ENCODE measurements at places on chromosomes 16 and 17.

- no peak for DNase-seq
Measured at GRCh38 chr17:1733759-1734158, 8.9 kb upstream of the SERPINF2 start.

DNA sequence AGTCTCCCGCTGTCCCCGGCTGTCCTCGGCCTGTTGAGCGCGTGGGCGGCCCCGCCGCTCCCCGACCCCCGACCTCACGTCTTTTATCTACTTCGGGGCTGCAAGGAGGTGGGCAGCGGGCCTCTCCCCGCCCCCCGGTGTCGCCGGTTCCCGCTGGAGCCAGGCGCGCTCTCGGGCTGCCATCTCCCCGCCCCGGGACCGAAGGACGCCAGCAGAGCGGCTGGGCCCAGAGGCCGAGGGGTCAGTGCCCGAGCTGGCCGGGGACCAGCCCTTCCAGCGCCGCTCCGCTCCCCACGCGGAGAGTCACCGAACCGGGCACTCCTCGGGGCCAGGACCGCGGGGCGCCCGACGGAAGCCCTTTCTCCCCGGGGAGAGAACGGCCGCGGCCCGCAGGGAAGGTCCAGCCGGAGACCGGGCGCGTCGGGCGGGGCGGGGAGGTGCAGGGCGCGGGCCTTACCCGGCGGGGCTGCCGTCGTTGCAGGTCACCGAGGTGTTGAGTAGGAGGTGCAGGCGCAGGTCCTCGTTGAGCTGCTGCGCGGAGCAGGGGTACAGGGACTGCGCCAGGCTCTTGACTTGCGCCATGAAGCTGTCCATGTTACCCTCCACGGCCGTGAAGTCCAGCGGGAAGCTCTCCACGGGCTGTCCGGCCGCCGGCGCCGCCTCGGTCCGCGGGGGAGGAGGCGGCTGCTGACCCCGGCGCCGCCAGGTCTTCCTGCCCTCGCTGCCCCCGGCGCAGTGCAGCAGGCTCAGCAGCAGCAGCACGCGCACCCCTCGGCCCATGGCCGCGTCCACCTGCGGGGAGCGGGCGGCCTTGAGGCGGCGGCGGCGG, 643 bp downstream of the NOTUM start:
- DNase-seq, result no peak

DNA sequence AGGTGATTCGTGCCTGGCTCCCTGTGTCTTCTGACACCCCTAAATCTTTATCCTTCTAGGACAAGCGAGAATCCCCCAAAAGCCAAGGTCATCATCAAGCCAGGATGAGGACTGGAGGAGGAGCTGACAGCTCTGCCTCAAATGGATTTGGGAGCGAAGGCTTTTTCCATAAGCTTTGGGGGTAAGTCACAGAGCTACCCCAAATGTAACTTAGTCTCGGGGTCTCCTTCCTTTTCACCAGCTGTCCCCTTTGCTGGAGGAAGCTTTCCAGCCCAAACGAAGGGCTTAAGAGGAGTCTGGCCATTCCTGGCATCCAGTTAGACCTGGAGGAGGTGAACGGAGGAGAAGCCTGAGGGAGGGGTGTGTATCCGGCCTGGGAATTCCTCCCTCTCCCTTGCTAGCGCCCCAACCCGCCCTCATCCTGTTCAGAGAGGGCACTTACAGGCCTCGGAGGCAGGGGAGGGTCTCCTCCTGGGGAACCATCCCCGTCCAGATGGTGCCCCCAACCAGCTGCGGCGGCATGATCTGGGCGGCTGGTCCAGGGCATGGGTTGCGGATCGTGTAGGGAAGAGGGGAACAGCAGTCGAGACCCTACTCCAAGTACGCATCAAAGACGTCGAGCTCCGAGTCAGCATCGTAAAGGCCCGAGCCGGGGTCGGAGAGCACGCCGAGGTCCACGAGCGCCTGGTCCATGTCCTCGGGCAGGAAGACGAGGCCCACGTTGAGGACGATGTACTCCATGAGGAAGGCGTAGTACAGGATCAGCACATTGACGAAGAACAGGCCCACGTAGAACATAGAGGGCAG, 938 bp downstream of the DEXI start:
- DNase-seq, result no peak

GRCh38 chr16:86806838-86807351, 228.5 kb downstream of the FOXL1 start:
- DNase-seq, result no peak

DNA sequence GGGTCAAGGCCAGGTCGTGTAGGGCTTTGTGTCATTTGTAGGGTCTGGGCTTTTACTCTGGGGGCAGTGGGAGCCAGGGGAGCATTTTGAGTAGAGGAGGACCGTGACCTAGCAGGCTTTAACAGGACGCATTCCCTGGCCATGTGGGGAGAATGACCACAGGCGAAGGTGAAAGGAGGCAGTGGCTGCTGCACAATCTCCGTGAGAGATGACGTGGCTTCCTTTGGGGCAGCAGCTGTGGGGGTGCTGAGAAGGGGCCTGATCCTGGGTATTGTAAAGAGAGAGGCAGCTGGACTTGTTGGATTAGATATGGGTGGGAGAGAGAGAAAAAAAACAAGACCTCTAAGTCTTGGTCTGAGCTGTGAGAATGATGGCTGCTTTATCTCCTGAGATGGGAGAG, 46.0 kb downstream of the KATNIP start:
- DNase-seq, result no peak

DNA sequence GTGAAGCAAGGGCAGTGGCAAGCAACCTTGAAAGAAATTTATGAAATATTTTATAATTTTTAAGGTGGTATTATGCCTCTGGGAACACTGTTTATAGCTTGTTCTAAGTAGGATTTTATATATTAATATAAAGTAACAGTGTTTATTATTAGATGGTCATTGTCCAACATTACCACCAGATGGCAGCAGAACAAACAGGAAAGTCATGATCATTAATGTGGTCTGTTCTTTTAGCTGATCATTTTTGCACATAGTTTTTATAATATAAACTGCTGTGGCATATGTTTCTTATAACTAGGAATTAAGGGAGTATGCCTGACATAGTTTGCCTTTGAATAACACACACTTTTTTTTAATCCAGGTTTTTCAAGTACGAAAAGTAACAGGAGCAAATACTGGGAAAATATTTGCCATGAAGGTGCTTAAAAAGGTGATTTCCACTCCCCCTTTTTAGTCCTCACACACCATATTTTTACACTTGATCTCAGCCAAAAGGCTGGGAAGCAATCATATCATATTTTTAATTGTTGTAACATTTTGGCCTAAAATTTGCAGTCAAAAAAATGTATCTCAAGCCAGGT, 21.4 kb downstream of the RPS6KB1 start:
- no peak for DNase-seq

GRCh38 chr16:54930005-54930868, at the start of gene IRX5:
Gene IRX5, plus strand, starts transcription at chr16:54930865. Its CDS starts 334 bp downstream, at chr16:54931199.
- DNase-seq, result no peak

DNA sequence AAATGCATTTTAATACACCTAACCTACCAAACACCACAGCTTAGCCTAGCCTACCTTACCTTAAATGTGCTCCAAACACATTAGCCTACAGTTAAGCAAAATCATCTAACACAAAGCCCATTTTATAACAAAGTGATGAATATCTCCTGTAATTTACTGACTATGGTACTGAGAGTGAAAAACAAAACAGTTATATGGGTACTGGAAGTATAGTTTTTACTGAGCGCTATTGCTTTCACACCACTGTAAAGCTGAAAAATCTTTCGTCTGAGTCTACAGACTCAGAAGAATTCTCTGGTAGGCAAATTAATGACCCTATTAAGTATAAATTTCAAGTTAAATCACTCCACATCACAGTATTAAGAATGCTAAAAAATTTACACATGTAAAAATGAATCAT, 3.5 kb downstream of the GRB2 start:
- DNase-seq, result no peak

GRCh38 chr17:61816538-61816937, 46.8 kb downstream of the BRIP1 start:
- no peak for DNase-seq

DNA sequence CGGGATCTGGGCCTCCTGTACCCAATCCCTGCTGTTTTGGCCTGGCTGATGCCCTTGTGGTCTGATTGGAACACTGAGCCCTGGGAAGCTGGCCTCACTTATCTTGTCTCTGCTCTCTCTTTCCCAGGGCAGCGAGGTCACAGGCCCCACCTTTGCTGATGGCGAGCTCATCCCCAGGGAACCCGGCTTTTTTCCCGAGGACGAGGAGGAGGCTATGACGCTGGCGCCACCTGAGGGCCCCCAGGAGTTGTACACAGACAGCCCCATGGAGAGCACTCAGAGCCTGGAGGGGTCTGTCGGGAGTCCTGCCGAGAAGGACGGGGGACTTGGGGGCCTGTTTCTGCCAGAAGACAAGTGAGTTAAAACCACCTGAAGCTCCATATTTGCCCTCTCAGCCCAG, 126.0 kb downstream of the RAB11FIP4 start:
- DNase-seq, result no peak

- no peak for DNase-seq
Measured at GRCh38 chr17:8451933-8452614, 16.4 kb downstream of the NDEL1 start.

DNA sequence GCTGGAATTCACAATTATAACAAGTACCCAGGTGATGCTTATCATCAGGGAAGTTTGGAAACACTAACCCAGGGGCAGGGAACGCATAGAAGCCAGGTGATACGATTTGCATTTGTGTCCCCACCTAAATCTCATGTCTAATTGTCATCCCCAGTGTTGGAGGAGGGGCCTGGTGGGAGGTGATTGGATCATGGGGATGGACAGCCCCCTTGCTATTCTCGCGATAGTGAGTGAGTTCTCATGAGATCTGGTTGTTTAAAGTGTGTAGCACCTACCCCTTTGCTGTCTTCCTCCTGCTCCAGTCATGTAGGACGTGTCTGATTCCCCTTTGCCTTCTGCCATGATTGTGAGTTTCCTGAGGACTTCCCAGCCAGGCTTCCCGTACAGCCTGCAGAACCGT, 276.3 kb downstream of the UTP18 start:
- DNase-seq, result no peak

- no peak for DNase-seq
Measured at GRCh38 chr16:10992112-10992511, 47.7 kb downstream of the CLEC16A start.

GRCh38 chr16:14445937-14446715, 183.9 kb downstream of the PARN start:
- DNase-seq, result no peak

- DNase-seq, result no peak
Measured at GRCh38 chr17:58320570-58321323, 7.8 kb downstream of the TSPOAP1 start.

DNA sequence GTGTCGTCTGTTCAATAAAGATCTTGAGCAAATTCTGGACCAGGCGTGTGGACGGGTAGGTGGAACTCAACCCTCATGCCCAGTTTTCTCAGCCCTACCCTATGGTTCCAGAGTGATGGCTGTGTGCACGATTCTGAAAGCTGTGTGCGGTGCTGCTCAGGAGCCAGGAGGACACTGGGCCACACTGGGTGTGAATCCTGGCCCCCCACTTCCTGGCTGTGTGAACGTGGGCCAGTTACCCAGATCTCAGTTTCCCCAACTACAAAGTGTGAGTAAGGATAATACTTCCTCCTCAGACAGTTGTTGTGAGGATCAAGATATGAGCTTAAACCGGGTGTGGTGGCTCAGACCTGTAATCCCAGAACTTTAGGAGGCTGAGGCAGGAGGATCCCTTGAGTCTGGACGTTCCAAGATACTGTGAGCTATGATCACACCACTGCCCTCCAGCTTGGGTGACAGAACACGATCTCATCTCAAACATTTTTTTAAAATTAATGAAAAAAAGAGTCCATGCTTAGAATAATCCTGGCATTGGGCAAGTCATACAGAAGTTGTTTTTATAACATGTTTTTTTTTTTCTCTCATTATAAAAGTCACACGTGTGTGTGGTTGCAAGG, 14.7 kb upstream of the MPRIP start:
- no peak for DNase-seq

GRCh38 chr16:67181346-67181745, 2.4 kb downstream of the MATCAP1 start:
- DNase-seq, result no peak

DNA sequence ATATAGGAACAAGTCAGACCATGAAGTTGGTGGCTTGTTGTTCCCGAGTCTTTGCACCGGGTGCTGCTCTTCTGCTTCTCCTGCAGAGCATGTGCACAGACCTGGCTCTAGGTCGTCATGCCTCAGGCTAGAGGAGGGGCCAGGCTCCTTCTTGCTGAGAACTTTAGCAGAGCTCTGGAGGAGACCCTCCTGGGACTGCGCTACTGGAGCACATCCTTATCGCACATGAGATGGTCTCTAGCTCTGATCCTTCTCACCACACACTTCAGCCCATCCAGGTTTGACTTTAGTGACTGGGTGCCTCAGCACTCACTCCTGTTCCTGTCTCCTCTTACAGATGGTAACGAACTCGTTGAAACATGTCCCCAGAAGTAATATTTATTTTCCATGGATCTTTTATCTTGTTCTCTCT, 14.9 kb downstream of the FOXK2 start:
- no peak for DNase-seq

DNA sequence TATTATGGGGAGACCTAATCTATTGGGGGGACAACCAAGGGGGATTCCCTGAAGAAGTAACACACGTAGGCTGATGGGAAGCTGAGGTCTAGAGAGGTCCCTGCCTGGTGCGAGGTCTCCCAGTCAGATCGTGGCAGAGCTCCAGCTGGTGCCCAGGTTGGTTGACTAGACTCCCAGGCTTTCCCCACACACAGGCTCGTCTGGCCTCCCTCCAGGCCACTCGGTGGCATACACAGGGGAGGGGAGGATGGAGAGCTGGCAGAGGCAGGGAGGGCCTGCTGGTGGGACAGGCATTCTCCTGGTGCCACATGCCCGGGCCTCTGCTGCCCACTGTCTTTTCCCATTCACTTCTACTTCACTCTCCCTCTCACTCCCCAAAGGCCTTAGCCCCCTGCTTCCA, 8.5 kb upstream of the SOCS3 start:
- no peak for DNase-seq

- DNase-seq, result no peak
Measured at GRCh38 chr17:80724775-80725266, 180.2 kb downstream of the RPTOR start.

DNA sequence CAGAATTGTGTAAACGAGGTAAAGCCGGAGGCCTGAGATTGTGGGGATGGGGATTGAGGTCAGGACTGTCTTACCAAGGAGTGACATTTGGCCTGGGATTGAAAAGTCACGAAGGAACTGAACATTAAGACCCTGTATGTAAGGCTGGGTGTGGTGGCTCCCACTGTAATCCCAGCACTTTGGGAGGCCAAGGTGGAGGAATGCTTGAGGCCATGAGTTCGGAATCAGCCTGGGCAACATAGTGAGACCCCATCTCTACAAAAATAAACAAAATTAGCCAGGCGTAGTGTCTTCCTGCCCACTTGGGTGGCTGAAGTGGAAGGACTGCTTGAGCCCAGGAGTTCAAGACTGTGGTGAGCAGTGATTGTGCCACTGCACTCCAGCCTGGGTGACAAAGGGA, 75.5 kb downstream of the JPH3 start:
- DNase-seq, result no peak

- no peak for DNase-seq
Measured at GRCh38 chr16:21100447-21100846, 50.2 kb downstream of the DNAH3 start.
